ENCODE measurements at places on chromosomes 16 and 17.

GRCh38 chr16:85090873-85091521, 21.3 kb downstream of the CIBAR2 start:
- no peak for DNase-seq

DNA sequence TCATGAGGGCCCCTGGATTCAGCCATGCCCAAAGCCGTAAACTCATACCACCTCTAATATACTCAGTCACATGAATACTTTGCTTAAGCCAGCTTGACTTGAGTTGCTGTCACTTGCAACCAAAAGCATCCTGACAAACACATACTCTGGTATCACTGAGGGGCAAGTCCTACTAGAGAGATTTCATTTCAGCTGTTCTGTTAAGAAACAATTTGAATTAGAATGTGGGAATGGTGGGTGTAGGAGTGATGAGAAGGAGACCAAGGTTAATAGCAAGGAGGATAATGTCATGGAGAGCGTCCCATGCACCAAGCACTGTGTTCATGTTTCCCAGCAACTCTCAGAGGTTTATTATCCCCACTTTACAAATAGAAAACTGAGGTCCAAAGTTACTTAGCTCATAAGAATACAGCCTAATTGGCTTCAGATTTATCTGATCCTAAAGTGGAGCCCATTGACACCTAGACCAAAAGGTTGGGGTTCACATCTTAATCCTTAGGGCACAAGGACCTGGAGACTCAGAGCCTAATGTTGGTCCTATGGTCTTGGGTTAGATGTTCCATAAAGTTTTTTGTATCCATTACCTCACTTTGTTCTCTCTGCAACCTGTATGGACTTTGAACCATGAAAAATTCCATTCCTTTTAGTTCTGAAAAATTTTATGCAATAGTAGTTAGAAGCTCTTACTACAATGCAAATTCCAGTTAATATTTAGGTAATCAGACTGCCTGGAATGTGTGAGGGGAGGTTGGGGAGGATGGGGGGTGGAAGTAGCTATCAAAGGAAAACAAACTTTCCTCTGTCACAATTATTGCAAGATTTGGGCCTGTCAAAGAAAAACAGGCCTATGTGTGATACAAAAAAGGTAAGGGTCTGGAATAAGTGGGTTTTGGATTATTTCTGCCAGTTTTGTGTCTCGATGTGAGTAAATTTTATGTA, 105.9 kb downstream of the IRX3 start:
- no peak for DNase-seq

DNA sequence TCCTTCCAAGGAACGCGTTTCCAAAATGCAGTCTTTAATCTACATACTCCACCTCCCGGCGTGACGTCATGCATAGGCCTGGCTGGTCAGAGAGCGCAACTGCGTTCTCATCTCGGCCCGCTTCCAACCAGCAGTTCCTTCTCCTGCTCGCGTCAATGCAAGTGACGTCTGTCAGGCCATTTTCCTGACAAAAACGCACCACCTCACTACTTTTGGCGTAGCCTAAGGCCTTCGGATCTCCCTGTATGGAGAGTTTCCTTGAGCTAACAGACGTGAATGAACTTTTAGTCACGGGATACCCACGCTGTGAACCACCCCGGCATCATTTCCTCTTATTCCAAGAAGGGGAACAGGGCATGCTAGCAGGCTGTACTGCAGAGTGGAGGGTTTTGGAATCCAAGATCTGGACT, 25.0 kb downstream of the TEX14 start:
- no peak for DNase-seq

DNA sequence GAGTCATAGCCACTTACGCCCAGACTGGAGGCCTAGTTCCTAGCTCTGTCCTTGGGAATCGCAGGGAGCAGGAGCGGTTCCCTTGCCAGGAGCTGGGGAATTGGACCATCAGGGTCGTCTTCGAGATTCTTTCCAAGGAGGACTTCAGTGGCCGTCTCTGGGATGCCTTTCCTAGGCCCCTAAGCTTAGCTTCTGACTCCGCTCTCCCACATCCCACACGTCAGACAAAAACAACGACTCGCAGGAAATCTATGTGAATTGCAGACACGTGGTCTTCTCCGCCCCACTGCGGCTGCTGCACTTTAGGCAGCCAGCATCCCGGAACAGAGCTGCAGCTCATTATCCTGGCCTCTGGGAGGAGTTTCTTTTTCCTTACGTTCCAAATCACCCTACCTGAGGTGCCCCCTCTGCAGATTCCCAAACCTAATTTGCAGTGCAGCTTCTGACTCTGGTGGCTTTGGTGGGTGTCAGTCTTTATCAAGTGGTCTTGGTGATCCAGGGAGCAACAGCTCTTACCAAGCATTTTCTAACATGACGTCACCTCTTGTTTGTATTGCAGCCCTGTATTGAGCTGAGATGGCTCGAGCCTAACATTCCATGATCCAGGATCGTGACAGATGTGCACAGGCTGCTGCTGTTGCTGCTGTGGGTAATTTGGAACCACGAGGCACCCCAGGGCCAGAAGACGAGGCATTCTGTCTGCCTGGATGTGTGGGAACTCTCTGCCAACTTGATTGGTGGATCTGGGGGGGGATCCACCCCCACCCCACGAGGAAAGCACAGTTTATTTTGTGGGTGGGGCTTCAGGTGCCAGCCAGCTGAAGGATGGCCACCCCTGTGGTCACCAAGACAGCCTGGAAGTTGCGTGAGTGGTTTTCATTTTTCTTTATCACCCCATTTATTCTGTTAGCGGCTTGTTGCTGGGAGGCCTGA, 1.1 kb downstream of the KATNB1 start:
- no peak for DNase-seq

DNA sequence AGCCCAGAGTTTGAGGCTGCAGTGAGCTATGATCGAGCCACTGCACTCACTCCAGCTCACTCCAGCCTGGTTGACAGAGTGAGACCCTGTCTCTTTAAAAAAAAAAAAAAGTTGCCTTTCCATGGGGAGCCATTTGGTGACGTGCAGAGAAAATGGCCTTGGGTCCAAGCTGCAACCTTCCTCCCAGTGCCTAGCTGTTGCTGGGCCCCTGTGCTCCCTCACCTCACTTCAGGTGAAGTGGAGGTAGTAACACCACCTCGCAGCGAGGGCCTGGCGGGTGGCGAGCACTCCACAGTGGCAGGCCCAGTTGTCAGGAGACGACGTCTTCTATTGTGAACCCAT, 17.4 kb downstream of the SYT17 start:
- DNase-seq, result no peak

- DNase-seq, result no peak
These were observed 7.7 kb upstream of the C16orf78 start for GRCh38 chr16:49365711-49366509.
